T follicular helper cell (primary cell): ENCODE measurements at places on chromosomes 2 and 18.

- DNase-seq: peak; percentile 36
Measured at GRCh38 chr2:136384531-136385303, 266.8 kb upstream of the CXCR4 start.

DNA sequence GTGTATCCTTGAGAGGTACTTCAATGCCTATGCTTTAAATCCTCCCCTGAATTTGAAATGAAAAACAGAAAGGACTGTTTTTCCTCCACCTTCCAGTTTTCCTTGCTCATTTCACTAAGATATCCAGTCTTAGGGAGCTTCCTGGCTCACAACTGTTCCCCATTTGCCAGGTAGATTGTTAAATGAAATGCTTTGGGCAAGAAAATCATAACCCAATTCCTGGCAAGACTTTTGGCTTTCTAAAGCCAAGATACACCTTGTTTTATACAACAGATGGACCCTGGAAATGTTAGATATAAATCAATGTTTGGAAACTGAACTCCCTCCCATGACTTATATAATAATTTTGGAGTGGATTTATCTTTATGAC is 3.6 kb upstream of the CHMP3 start:
- DNase-seq: no peak

- no peak for DNase-seq
Measured at GRCh38 chr18:10376731-10377130, 77.7 kb upstream of the APCDD1 start.

DNA sequence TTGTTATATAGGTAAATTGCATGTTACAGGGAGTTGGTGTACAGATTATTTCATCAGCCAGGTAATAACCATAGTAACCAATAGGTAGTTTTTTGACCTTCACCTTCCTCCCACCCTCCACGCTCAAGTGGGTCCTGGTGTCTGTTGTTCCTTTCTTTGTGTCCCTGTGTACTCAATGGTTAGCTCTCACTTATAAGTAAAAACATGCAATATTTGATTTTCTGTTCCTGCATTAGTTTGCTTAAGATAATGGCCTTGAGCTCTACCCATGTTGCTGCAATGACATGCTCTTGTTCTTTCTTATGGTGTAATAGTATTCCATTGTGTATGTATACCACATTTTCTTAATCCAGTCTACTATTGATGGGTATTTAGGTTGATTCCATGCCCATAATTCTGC is 233.7 kb upstream of the EPC2 start:
- DNase-seq: no peak

DNA sequence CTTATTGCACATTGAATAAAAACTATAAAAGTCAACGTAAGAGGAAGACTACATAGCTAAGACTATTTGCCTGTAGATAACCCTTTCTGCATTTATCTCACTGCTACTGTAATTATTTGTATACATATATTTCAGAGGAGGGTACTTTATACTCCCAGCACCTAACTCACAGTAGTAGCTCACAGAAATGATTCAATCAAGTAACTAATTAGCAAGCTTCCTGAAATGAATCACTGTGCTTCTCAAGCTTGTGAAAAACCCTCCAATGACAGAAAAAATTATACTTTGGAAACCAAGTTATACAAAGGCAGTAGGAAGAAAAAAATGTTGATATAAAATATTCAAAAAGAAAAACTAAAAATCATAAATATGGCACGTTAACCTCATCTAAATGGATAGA is 124.9 kb downstream of the NBAS start:
- no peak for DNase-seq
